ENCODE measurements at places on chromosomes 2 and 18.

- DNase-seq: no peak
Measured at GRCh38 chr2:173496746-173497145, 142.1 kb downstream of the CDCA7 start.

DNA sequence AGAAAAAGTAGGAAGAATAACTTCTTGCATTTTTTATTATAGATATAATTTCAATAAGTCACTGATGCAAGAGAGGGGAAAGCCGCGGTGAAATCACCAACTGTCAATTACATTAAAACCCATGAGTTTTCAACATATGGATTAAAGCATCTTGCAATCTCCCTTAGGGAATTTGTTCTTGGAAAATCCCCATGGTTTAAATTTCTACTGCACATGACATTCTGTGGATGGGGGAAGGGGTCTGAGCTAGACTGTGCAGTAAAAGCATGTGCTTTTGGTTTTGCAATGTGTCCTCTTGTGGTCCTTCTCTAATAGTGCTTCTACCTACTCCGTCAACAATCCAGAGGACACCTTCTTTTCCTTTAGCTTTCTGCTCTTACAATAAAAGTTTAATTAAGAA is 894.0 kb downstream of the DCDC2C start:
- no peak for DNase-seq

DNA sequence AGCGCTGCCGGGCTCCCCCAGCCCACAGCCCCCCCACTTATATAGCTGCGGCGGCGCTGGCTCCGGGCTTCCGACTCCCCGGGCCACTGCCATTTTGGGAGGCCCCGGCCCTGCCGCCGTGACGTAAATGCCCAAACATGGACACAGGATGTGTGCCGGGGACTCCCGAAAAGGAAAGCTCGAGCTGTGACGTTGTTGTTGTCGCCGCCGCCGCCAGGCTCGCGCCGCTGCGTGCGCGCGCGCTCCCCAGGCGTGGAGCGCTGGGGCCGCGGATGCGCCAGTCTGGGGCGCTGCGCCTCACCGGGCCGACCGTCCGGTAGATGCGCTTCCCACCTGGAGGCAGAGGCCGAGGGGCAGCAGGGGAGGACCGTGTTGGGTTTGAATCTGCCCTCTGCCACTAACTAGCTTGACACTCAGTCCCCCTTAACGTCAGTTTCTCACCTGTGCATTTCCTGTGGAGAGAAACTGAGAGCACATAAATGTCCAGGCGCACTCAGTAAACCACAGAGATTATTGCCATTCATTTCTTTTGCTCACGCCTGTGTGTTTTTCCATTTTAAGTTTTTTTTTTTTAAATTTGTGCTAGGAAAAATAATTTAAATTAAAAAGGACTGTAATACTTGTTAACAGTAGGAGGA is at the start of gene EGR4:
Gene EGR4 (minus strand): TSS at position 15 of the 638 bp plus-strand sequence. CDS start 231 bp downstream, outside the sequence.
- no peak for DNase-seq

DNA sequence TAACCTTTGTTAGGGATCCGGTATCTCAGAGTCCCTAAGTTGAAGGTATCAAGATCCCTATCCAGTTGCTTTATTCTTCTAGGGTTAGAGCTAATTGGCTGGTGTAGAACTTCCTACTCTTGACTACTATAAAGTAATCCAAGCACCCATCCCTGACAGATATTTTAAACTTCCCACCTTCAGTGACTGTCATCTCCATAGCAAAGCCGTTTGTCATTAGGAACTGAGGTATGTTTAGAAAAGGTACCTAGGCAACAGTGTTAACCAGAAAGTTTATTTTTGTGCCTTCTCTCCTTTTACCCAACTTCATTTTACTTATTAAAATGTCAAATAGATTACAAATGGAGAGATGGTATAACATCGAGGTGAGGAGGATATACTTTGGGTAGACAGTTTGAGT is 4.5 kb downstream of the FAM117B start:
- no peak for DNase-seq

DNA sequence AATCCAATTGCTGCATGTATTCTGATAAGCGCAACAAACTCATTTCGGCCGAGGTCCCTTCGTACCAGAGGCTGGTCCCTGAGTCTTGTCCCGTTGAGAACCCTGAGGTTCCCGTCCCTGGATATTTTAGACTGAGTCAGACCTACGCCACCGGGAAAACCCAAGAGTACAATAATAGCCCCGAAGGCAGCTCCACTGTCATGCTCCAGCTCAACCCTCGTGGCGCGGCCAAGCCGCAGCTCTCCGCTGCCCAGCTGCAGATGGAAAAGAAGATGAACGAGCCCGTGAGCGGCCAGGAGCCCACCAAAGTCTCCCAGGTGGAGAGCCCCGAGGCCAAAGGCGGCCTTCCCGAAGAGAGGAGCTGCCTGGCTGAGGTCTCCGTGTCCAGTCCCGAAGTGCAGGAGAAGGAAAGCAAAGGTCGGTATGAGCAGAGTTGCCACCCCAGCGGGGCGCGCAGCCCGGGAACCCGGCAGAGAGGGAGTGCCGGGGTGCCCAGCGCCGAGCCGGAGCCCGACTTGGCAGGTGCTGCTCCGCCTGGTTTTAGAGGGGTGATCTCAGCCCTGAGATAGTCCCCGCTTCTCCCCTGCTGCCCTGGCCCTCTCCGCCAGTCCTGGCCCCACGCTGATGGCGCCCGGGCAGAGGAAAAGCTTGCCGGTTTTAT is 714 bp downstream of the HOXD10 start:
- DNase-seq: no peak

All from liver (tissue), 10 donors.